ENCODE measurements at places on chromosomes 2 and 18. TPM values are rescaled to one million over a fixed set of nuclear protein-coding genes. Genes with fewer than 3 reads are reported as not detected.
A peak's percentile ranks its signal among the peaks of the same experiment; 100 is the strongest.

Gene CCDC68
- total RNA-seq: 3.7 TPM

Gene ANKRD44
- 33.6 TPM for total RNA-seq

Gene DSG4
- not detected for total RNA-seq

Gene ERFE
- total RNA-seq: not detected

GRCh38 chr18:11908182-11909060, at the start of gene MPPE1:
TSS of gene MPPE1 (minus strand) at chr18:11908317. CDS start at chr18:11897264, 11,053 bp downstream.
- DNase-seq: peak; percentile 85
- H3K27me3 ChIP-seq: no peaks in the 10 kb centered on the region
- H3K4me3 ChIP-seq: peak within 1 kb of the TSS; percentile 74
- peak within 1 kb of the TSS; percentile 96 for H3K27ac ChIP-seq

DNA sequence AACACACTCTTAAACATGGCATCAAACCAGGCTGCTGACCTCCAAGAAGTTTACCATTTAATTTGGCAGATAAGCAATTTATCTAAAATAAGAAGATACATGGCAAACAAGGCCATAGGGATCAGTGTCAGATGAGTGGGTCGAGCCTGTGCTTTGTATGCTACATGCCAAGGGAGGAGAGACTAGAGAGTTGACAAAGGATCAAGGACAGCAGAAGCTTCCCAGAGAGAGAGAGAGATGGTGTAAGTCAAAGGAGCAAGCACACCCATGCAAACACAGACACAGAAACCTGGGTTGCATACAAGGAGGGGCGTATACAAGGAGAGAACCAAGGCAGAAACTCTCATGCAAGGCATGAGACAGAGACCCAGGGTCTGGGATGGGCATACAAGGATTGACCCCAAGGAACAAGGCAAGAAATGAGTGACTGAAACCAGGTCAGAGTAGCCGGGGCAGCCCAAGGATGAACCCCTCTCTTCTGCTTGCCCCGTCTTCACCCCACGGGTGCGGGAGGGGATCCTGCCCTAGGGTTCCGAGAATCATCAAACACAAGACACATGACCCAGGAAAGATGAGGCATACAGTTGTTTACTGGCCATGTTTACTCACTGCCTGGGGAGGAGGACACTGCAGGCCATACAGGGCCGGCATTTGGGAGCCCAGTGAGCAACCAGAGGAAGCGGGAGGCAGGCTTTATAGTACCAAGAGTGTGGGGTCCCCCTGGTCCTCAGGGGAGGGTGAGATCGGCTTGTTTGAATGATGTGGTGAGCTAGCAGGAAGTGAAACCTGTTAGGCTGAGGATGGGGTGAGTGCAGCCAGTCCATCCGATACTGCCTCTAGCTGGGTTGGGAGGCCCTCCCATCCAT, 529.2 kb upstream of the ID2 start:
- no peak overlapping the region for H3K4me3 ChIP-seq
- no peaks in the 10 kb centered on the region for H3K27me3 ChIP-seq
- no peak overlapping the region for H3K27ac ChIP-seq
- no peaks in the 10 kb centered on the region for H3K36me3 ChIP-seq

DNA sequence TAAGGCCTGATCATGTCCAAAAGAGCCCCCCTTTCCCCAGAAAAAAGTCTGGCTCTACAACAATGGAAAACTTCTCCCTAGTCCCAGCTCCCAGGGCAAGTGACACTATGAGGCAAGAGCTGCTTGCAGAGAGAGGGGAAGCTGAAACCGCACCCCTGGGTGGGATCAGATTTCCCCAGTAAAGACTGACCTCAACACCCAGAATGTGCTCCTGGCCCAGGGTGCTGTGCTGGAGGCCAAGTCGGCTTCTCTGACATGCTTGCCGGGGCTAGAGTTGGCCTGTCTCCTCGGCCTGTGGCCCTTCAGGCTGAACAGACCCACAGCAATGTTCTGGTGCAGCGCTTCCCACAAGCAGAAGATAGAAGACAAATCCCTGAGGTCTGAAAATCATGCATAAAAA, 18.4 kb upstream of the ST8SIA3 start:
- no peak overlapping the region for H3K27ac ChIP-seq
- H3K36me3 ChIP-seq: no peaks in the 10 kb centered on the region
- no peak for DNase-seq
